A549 treated with DMSO at 1 μM for 4 hours (cell line): ENCODE measurements at places on chromosomes 7 and 10. TPM values are rescaled to one million over a fixed set of nuclear protein-coding genes. Genes with fewer than 3 reads are reported as not detected.

Gene NRAP
- not detected in 5 replicates for total RNA-seq

Gene CYP3A4
- total RNA-seq, result not detected in 5 replicates

Gene NPFFR1
- total RNA-seq, result 0.01 TPM in 2 of 5 replicates, not detected in the others

Gene PAPSS2
- total RNA-seq, result 24.4 to 31.0 TPM (median 28.1 TPM) in 5 replicates

Gene UPK3B
- 10.4 to 20.2 TPM (median 18.3 TPM) in 5 replicates for total RNA-seq

Gene LRRTM3
- total RNA-seq, result not detected in 5 replicates

Gene AQP1
- total RNA-seq, result 0.41 to 0.88 TPM (median 0.44 TPM) in 5 replicates

Gene CTTNBP2
- 0.27 to 0.53 TPM (median 0.41 TPM) in 5 replicates for total RNA-seq

Gene H2BK1
- not detected in 5 replicates for total RNA-seq

Gene OR13A1
- total RNA-seq, result not detected in 5 replicates

Gene C10orf67
- total RNA-seq, result 0.03 to 0.13 TPM (median 0.06 TPM) in 4 of 5 replicates, not detected in the other

Gene PITX3
- 0.25 to 0.37 TPM (median 0.30 TPM) in 4 of 5 replicates, not detected in the other for total RNA-seq

Gene NAT16
- 0.09 to 0.28 TPM (median 0.17 TPM) in 5 replicates for total RNA-seq

Gene ERLIN1
- total RNA-seq, result 47.4 to 61.2 TPM (median 59.8 TPM) in 5 replicates

Gene ADARB2
- not detected in 5 replicates for total RNA-seq

Gene AKR1D1
- total RNA-seq, result not detected in 5 replicates

Gene CCDC146
- total RNA-seq, result 0.37 to 0.72 TPM (median 0.47 TPM) in 5 replicates

Gene FRAT1
- total RNA-seq, result 0.78 to 2.2 TPM (median 1.7 TPM) in 5 replicates

Gene PGAM1
- 583 to 640 TPM (median 631 TPM) in 5 replicates for total RNA-seq

Gene ADAM22
- total RNA-seq, result 0.32 to 0.44 TPM (median 0.36 TPM) in 5 replicates

Gene C10orf62
- not detected in 5 replicates for total RNA-seq

Gene EPHB4
- total RNA-seq, result 34.2 to 45.6 TPM (median 41.5 TPM) in 5 replicates

Gene NRCAM
- 70.5 to 98.1 TPM (median 90.7 TPM) in 5 replicates for total RNA-seq

Gene AKR1C4
- 0.15 to 0.39 TPM (median 0.24 TPM) in 5 replicates for total RNA-seq

Gene TSPAN12
- total RNA-seq, result 0.49 to 0.82 TPM (median 0.67 TPM) in 5 replicates

Gene TMEM196
- total RNA-seq, result not detected in 5 replicates
